Fibroblast of skin of left biceps (primary cell): ENCODE measurements at places on chromosomes 1 and 21.

DNA sequence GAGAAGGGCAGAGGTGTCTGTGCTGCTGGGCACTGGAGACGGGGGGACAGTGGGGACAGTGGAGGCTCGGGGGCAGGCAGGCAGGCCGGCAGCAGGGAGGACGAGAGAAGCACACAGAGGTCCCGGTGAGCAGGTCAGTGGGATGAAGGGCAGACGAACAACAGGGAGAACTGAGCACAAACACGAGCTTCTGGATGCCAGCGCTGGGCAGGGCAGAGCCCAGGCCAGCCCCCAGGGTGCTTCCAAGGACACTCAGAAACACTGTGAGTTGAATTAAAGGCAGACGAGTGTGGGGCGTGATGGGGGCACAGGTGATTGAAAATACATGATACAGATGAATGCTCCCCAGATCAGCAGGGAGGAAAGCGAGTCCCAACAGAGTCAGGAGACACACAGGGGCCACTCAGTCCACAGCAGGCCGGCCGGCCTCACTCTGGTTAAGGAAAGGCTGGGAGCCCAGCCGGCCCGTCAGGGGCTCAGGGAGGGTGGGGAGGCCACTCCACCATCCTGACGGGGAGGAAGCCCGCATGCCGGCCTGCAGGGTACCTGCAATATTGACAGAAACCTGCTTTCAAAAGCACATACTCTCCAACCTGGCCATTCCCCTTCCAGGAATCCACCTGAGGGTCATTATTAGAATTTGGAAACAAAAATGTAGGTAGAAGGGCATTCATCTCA, 14.1 kb downstream of the SLC19A1 start:
- DNase-seq: no peak

DNA sequence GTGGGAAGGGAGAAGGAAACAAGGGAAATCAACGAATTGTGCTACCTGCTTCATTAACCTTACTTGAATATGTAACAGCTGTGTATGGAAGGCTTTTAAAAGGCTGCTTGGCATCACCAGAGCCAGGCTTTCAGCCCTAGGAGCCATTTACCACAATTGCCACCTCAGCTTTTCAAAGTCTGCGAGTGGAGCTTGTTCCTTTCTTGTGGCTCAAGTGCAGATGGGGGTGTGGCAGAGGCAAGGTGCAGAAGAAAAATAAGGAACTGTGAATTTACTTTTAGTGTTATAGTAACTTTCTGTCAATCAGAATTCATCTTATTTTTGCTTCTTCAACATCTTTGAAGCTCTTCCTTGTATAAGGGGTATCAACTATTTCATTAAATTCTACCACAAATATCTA, 17.6 kb downstream of the CLCA2 start:
- no peak for DNase-seq

DNA sequence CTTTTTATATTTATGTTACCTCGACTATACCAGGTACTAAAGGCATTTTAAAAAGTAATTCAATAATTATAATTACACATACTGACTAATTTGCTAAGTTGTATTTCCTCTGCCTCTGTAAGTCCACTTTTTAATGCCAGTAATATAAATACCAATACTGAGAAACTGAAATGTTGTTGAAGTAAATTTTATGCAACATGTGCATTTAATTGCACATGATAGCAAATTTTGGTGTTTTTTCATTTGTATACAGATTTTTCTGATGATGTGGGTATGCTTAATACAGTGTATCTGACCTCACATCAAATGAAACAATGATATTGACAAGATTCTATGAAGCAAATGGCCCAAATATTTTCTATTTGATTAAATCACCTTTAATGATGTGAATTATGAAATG, 1531.6 kb downstream of the KCNT2 start:
- no peak for DNase-seq

DNA sequence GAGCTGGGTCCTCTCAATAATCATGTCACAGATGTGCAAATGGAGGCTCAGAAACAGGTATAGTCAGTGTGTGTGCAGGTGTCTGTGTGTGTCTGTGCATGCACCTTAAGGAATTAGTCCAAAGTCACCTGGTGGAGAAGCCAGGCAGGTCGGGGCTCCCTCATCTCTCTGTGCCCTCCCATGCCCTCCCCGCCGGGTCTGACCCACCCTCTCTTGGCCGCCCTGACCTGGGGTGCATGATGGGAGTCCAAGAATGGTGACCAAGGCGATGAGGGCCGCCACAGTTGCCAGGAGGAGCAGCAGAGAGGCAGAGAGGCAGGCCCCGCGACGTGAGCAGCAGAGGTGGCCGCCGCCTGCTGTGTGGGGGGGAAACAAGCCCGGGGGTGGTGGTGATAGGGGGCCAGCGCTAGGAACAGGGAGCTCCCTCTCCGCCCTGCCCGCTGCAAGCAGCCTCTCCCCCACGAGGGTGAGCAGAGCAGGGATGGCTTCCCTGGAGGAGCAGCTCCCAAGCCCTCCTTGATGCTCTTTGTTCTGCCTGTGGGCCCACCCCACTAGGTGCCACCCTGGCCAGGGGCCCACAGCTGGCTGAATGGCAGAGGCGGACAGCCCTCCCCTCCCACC, 3.9 kb downstream of the LDLRAD1 start:
- no peak for DNase-seq

- no peak for DNase-seq
These were observed 5.2 kb downstream of the CAPN9 start for GRCh38 chr1:230752407-230752806.
